Ovary (tissue), 10 donors: ENCODE measurements at places on chromosomes 2 and 18. TPM values are rescaled to one million over a fixed set of nuclear protein-coding genes. Genes with fewer than 3 reads are reported as not detected.

Gene BMP10
- total RNA-seq = not detected

Gene ZBTB14
- 16.3 TPM for total RNA-seq

Gene CCDC121
- total RNA-seq = 6.9 TPM

Gene RASGRP3
- total RNA-seq = 3.0 TPM

GRCh38 chr2:26847307-26847654 is 651 bp upstream of the DPYSL5 start:
- peaks cover 5% of the 10 kb centered on the region for H3K27me3 ChIP-seq
- peak overlapping the region; percentile 25 for H3K4me3 ChIP-seq
- DNase-seq = no peak
- H3K27ac ChIP-seq = no peak overlapping the region
- peaks cover 13% of the 10 kb centered on the region for H3K4me1 ChIP-seq

DNA sequence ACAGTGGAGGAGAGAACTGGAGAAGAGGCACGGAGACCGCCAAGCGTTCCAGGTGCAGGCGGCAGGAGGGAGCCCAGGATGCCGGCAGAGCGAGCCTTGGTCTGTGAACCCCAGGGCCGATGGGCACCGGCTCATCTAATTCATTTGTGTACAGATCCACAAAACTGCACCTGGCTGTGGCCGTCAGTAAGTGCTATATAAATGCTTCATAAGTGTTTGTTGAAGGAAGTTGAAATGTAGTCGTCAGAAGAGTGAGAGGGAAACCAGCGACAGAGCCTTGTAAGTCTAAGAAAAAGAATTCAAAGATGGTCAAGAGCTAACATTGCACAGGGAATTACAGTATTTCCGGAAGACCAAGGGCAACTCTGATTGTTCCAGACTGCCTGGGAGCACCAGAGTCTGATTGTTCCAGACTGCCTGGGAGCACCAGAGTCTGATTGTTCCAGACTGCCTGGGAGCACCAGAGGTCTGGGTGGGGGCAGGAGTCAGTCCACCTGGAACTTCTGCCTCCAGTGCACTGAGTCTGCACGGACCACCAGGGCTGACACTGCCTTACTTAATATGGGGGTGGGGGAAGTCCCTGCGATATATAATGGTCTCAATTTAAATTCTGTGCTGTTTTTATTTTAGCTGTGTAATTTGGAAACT is 112.3 kb downstream of the BCL2 start:
- H3K4me3 ChIP-seq = no peak overlapping the region
- no peak for DNase-seq
- no peaks in the 10 kb centered on the region for H3K27me3 ChIP-seq
- peaks cover 6% of the 10 kb centered on the region for H3K4me1 ChIP-seq

DNA sequence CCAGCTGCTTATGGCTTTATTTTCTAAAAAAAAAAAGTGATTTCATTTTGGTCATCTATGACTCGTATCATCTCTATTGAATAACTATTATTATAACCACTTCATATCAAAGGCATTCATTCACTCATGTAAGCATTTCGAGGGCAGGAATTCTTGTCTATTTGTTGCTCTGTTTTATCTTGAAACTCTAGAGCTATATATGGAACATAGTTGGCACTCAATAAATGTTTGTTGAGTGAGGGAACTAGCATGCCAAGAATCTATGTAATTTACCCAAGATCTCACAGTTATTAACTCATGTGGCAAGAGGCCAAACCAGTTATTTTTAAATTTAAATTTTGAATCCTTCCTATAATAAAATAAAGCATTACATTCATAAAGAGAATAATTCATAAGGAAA is 470.1 kb downstream of the TMX3 start:
- no peak overlapping the region for H3K27ac ChIP-seq
- no peak for DNase-seq
- H3K4me1 ChIP-seq = no peaks in the 10 kb centered on the region
- H3K4me3 ChIP-seq = no peak overlapping the region

DNA sequence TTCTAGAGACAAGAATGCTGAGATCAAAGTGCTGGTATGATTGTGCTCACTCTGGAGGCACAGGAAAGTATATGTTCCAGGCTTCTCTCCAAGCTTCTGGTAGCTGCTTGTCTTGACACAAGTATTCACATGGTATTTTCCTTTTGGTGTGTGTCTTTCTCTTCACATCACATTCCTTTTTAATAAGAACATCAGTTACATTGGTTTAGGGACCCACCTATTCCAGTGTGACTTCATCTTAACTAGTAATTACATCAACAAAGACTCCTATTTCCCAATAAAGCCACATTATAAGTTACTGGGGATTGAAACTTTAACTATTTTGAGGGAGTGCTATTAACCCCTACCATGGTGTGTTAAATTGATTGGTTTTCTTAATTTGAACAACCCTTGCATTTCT is 119.1 kb downstream of the FSIP2 start:
- no peaks in the 10 kb centered on the region for H3K4me1 ChIP-seq

DNA sequence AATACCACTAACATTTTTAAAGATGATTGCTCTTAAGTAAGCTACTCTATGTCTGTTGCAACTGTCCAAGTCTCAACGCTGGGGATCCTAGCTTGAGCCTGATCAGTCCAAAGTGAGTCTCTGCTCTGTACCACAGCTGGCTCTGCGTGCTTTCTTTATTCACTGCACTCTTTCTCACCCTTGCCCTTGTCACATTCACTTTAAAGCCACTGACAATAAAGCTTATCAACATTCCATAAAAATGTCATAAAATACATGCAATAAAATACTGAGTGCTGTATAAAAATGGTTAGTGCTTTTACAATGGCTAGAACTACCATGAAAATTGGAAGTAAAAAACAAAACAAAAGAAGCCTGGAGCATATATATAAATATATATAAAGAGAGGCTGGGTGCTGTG is 45.5 kb upstream of the LRRTM4 start:
- H3K4me3 ChIP-seq = no peak overlapping the region
- no peak overlapping the region for H3K27ac ChIP-seq
- no peaks in the 10 kb centered on the region for H3K27me3 ChIP-seq
- no peak for DNase-seq
- no peaks in the 10 kb centered on the region for H3K4me1 ChIP-seq

DNA sequence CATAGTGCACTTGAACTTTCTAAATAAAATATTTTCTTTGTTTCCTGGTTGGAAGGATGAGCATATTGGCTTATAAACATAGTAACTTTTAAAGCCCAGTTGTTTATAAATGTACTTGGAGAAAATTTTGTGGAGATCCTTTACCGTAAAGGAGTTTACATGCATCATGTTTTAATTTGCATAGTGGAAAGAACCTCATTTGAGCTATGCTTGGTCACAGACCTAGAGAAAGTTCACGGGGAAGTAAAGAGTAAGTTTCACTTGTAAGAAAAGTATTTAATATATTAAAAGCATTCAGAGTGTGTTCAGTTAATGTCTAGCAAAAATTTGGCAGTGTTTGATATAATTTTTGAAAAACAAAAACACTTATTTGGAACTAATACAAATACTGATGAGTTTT is 45.3 kb downstream of the PIKFYVE start:
- H3K27ac ChIP-seq = no peak overlapping the region
- H3K27me3 ChIP-seq = no peaks in the 10 kb centered on the region
- DNase-seq = no peak

- H3K36me3 ChIP-seq = no peaks in the 10 kb centered on the region
- H3K27me3 ChIP-seq = no peaks in the 10 kb centered on the region
- no peak overlapping the region for H3K27ac ChIP-seq
- H3K4me3 ChIP-seq = no peak overlapping the region
- H3K4me1 ChIP-seq = no peaks in the 10 kb centered on the region
Measured at GRCh38 chr18:51716277-51716676, 518.8 kb upstream of the MEX3C start.

DNA sequence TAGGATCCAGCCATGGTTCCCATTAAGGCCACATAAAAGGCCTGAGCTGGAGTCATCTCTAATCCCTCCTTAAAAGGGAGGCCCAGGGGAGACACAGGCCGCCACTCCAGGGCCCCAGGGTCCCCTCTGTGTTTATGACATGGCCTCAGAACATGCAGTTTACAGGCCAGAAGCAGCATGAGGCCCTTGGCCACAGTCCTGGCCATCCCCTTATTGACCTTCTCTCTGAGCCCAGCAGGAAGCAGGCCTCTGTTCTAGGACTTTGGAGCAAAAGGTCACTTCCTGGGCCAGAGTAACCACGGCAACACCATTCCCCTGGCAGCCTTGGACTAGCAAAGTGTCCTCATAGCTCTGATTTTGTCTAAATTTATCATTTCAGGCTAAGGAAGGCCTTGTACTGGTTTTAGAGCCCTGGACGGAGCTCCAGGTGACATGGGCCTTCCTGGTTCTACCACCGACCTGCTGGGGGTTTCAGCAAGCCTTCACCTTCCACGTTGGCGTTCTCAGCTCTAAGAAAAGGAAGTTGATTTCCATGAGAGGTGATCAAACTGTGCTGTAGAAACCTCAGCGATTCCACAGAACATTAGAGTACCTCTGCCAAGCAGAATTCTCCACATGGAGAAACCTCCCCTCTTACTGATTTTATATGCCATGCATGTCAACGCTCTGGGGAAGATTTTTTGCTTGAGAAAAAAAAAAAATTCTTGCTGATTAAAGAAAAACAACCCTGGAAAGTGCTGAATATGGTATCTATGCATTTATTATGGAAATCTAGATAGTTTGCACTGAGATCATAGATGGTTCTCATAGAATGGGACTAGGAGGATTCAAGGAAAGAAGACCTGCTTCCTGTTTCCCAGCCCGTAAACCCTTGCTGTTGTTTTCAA is 53.7 kb downstream of the HS1BP3 start:
- no peak overlapping the region for H3K4me3 ChIP-seq
- H3K4me1 ChIP-seq = peaks cover 32% of the 10 kb centered on the region
- peak; percentile 91 for DNase-seq
- H3K36me3 ChIP-seq = no peaks in the 10 kb centered on the region

DNA sequence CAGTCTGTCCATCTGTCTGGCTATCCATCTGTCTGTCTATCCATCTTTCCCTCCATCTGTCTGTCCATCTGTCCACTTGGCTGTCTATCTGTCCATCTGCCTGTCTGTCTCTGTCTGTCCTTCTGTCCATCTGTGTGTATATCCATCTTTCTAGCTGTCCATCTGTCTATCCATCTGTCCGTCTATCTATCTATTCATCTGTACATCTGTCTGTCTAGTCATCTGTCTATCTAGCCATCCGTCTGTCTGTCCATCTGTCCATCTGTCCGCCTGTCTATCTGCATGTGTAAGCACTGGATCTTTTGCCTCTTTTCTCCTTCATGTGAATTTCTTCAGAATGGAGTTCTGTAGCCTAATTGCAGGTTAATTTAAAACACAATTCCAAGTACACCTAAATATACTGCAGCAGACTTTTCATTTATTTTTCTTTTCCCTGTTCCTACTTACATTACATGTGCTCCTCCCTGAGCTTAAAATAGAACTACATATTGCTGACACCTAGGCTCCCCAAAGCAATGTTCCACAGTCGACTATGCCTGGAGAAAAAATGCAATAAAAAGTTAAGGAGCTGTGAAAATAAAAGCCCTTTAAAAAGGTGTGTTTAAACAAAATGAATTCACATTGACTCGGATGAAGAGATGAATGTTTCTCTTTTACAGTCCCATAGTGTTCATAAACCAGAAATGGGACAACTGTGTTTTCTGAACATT is 37.4 kb upstream of the TXNDC2 start:
- H3K36me3 ChIP-seq = no peaks in the 10 kb centered on the region
- no peaks in the 10 kb centered on the region for H3K27me3 ChIP-seq
- no peak for DNase-seq
- peaks cover 5% of the 10 kb centered on the region for H3K4me1 ChIP-seq

- H3K4me3 ChIP-seq = no peak overlapping the region
- no peaks in the 10 kb centered on the region for H3K36me3 ChIP-seq
- DNase-seq = no peak
- no peaks in the 10 kb centered on the region for H3K4me1 ChIP-seq
- no peaks in the 10 kb centered on the region for H3K27me3 ChIP-seq
Measured at GRCh38 chr2:55844986-55845385, 78.6 kb downstream of the EFEMP1 start.

DNA sequence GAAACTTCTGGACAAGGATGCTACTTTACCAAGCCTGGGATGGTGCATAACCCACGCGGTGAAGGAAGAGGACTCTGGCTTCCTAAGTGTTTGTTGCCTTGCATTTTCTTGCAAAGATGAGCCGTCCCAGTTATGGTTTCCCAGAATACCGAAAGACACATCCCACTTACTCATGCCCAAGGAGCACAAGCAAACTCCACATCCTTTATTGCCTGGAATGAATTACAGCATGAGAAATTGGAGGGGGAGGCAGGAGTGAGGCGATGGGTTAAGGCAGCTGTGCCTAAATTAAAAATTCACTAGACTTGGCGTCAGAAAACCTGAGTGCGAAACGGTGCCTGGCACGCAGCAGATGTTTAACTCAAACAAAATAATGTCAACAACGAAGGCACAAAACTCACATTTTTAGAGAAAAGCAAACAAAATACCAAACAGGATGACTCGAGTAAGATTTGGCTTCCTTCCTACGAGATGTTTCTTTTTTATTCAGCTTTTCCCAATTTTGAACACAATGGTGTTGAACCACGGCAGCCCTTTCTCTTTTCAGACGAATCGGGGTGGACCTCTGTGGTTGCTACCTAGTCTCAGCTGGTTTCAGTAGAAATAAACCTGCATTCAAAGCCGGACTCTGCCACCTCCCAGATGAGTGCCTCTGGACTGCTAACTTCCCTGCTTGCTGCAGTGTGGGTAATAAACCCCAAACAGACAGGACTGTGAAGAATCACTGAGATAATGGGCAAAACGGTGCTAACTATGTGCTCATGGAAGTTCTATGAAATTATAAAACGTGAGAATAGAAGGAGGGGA is 100.3 kb upstream of the NCK2 start:
- no peaks in the 10 kb centered on the region for H3K36me3 ChIP-seq
- no peak for DNase-seq
- H3K27ac ChIP-seq = no peak overlapping the region
- H3K4me3 ChIP-seq = no peak overlapping the region
- H3K27me3 ChIP-seq = no peaks in the 10 kb centered on the region

DNA sequence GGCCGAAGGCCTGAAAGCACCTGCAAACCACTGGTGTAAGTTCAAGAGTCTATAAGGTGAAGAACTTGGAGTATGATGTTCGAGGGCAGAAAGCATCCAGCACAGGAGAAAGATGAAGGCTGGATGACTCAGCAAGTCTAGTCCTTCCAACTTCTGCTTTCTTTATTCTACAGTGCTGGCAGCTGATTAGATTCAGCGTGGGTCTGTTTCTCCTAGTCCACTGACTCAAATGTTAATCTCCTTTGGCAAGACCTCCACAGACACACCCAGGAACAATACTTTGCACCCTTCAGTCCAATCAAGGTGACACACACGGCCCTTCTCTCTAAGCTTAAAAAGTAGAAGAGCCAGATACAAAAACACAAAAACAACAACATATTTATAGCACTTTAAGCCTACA is 43.4 kb downstream of the NMS start:
- no peak overlapping the region for H3K27ac ChIP-seq
- H3K36me3 ChIP-seq = no peaks in the 10 kb centered on the region
- no peaks in the 10 kb centered on the region for H3K27me3 ChIP-seq
- H3K4me3 ChIP-seq = no peak overlapping the region
- DNase-seq = no peak

GRCh38 chr18:10239991-10240634 is 214.3 kb upstream of the APCDD1 start:
- H3K27ac ChIP-seq = no peak overlapping the region
- peaks cover under 1% of the 10 kb centered on the region for H3K4me1 ChIP-seq
- no peak for DNase-seq
- H3K36me3 ChIP-seq = no peaks in the 10 kb centered on the region
- H3K4me3 ChIP-seq = no peak overlapping the region
